HuH-7.5 (cell line): ENCODE measurements at places on chromosomes 6 and 20.

- no peak for DNase-seq
Measured at GRCh38 chr6:117728626-117729025, 53.4 kb downstream of the NUS1 start.

- no peak for DNase-seq
Measured at GRCh38 chr6:41713650-41714291, 21.6 kb downstream of the TFEB start.

DNA sequence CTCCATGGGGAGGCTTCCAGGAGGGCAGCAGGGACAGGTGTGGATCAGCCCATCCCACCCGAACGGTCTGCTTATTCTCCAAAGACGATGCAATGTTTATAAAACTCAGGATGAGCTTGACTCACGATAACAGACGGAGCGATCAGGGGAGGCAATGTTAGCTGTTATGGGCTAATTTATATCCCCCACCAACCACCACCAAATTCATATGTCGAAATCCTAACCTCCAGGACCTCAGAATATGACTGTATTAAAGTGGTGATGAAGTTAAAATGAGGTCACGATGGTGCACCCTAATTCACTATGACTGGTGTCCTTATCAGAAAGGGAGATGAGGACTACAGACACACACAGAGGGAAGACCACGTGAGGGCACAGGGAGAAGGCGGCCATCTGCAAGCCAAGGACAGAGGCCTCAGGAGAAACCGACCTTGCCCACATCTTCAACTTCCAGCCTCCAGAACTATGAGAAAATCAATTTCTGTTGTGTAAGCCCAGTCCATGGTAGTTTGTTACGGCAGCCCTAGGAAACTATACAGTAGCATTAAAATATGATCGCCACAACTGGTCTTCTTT lies 7.0 kb downstream of the ADTRP start:
- no peak for DNase-seq

GRCh38 chr6:153083869-153084268 lies 47.2 kb downstream of the RGS17 start:
- no peak for DNase-seq

- no peak for DNase-seq
Measured at GRCh38 chr6:4224067-4224978, 88.9 kb upstream of the ECI2 start.

DNA sequence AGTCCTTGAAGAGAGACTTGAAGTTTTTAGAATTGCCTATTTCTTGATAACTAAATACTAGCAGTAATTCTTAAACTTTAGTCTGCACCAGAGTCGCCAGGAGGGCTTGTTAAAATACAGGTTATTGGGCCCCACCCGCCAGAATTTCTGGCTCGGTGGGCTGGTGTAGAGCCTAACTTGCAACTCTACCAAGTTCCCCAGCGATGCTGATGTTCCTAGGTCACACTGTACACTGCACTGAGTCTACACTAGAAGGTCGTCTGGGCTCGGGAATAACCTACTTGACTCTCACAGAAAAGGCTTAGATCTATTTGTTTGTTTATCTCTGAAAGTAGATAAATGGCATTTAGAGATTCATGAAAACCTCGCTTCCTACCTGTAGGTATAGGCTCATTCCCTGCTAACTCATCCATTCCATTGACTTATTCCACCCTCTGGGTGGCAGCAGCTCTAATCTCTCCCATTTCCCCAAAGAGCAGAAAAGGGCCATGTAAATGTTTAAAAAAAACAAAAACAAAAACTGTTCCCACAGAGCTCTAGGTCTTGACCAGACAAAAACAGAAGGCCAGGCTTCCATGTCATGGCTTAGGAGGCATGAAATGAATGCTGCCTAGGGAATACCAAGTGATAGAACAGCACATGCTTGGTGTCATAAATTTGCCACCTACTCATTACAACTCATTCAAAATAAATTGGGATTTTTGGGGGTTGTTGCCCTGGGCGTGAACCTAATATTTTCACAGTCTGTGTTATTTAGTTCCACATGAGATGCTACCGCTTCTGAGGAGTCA lies 292.1 kb downstream of the ADGB start:
- DNase-seq, result no peak

DNA sequence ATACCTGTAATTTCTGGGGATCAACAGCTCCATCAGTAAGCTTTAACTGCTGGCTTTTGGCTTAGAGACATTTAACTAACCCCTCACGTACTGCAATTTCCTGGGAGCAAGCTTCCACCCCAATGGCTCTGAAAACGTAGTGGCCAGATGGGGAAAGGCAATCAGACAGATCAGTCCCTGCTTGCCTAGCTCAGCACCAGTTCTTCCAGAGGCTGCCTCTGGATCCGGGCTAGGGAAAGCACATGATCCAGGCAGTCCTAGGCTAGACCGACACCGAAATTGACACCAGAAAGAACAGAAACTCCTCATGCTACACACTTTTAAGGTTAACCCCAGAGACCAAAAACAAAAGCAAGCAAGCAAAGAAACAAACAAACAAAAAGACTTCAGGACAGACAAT lies 13.3 kb downstream of the PREP start:
- no peak for DNase-seq

DNA sequence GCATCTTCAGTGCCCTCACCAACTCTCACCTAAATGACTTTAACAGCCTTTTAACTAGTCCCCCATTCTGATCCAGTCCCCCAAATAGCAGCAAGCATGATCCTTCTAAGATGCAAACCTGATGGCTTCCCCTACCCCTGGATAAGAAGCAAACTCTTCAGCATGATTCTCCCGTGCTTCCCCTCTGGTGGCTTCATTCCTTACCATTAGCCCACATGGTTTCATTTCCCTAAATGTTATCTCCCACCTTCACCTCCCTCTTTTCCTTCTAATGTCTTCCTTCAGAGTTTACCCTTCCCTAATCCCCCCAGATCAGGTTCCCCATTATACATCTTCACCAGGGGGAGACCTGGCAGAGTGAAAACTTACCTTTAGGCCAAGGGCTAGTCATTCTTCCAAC lies 4.0 kb upstream of the RAB5IF start:
- no peak for DNase-seq

- DNase-seq, result no peak
Measured at GRCh38 chr6:16985513-16986284, 116.2 kb upstream of the STMND1 start.

DNA sequence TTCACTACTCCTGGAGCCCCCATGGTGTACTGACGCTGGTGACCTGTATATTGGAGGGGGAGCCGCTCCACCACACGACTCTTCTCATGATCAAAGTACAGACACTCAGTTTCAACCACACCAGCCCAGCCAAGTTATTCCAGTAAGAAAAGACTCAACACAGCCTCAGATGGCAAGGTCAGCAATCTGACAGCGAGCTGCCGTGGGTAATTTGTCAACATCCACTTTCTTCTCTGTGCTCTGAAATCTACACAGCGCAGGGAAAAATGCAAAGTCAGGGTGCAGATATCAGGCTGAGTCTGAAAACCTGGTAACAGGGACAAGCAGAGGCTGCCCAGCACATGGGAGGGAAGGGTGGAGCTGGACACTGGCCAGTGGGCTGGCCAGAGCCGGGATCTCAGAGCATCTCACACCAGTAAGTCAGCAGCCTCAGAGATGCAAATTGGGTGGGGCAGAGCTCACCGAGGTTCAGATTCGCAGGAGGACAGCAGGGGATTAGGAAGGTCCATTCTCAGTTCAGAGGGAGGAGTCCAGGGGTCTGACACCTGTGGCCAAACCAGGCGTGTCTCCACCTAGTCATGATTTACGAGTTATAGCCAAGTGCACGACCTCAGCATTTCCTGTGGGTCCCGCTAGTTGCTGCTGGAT lies 44.5 kb upstream of the RPS6KA2 start:
- DNase-seq, result no peak

DNA sequence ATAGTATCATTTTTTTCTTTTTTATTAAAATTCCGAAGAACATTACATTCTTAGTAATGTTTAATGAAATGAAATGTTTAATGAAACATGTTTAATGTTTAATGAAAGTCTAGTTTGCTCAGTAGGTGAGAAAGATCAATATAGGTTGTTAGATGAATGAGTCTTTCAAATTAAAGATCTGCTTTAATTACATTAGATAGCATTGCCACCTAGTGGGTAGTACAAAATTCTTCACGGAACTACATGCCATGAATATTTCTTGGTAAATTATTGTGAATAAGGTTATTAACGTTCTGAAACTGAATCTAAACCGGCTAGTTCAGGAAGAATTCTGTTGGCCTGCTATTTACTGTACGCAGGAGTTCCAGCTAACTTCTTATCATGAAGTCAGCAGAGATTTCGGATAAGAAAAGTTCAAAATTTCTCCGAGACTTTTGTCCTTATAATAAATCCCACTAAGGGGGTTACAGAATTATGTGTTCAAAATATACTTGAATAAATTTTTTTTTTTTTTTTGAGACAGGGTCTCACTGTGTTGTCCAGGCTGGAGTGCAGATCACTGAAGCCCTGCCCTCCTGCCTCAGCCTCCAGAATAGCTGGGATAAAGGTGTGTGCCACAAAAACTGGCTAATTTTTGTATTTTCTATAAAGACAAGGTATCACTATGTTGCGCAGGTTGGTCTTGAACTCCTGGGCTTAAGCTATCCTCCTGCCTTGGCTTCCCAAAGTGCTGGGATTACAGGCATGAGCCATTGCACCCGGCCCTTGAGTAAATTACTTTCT lies 7.9 kb upstream of the GMNN start:
- DNase-seq, result peak; percentile 11

DNA sequence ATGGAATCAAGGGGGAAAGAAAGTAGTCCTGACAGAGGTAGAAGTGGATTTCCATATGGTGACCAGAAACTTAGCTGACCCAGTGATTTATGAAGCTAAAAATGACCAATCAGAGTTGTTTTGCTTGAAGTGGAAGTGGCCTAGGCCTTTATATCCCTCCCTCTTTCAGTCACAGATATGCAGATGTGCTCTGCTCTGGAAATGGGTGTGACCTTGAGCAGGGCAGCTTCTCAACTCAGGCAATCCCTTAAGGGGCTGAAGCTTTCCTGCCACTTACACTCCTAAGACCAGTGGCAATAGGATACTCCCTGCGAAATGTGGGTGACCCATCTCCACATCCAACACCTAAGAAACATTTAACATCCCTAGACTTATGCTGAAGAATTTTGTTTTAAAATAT lies 256.6 kb downstream of the EYS start:
- DNase-seq, result no peak
